ENCODE measurements at places on chromosomes 12 and 14. TPM values are rescaled to one million over a fixed set of nuclear protein-coding genes. Genes with fewer than 3 reads are reported as not detected.
A peak's percentile ranks its signal among the peaks of the same experiment; 100 is the strongest.

KLHL33 gene
- total RNA-seq = 0.16 TPM

SCNN1A gene
- 565 TPM for total RNA-seq

DBX2 gene
- total RNA-seq = 0.14 TPM

AGAP2 gene
- total RNA-seq = 2.2 TPM

TSPAN8 gene
- total RNA-seq = 217 TPM

P3H3 gene
- total RNA-seq = 13.0 TPM

NOS1 gene
- 0.79 TPM for total RNA-seq

POTEG gene
- total RNA-seq = not detected

- no peak for DNase-seq
- H3K4me3 ChIP-seq = no peak overlapping the region
- no peaks in the 10 kb centered on the region for H3K27me3 ChIP-seq
- H3K27ac ChIP-seq = no peak overlapping the region
- H3K4me1 ChIP-seq = no peaks in the 10 kb centered on the region
Observed at GRCh38 chr12:118164798-118165486, 29.0 kb downstream of the PEBP1 start.

DNA sequence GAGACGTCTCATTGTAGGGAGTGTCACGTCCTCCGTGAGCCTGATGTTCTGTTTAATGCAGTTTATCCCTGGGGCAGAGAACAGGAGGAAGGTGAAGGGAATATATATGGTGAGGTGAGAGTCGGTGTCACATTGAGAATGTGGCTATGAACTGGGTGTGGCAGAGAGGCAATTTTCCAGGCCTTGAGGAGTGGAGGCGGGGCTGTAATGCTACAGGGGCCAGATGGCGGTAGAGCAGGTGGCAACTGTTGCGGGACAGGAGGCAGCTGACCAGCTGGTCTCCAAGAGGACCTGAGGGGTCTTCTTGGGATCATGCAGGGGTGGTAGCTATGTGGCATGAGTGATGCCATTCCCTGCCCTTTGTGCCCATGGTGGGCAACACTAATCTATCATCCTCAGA, 59.6 kb downstream of the CACNA1C start:
- no peaks in the 10 kb centered on the region for H3K36me3 ChIP-seq
- H3K27me3 ChIP-seq = no peaks in the 10 kb centered on the region
- DNase-seq = peak; percentile 38
- no peaks in the 10 kb centered on the region for H3K4me1 ChIP-seq
- no peak overlapping the region for H3K4me3 ChIP-seq

- no peaks in the 10 kb centered on the region for H3K27me3 ChIP-seq
- no peaks in the 10 kb centered on the region for H3K36me3 ChIP-seq
- no peak overlapping the region for H3K4me3 ChIP-seq
- H3K4me1 ChIP-seq = peaks cover 45% of the 10 kb centered on the region
- DNase-seq = no peak
- H3K27ac ChIP-seq = peak overlapping the region; percentile 63
Observed at GRCh38 chr14:52919971-52920370, 30.9 kb downstream of the FERMT2 start.

DNA sequence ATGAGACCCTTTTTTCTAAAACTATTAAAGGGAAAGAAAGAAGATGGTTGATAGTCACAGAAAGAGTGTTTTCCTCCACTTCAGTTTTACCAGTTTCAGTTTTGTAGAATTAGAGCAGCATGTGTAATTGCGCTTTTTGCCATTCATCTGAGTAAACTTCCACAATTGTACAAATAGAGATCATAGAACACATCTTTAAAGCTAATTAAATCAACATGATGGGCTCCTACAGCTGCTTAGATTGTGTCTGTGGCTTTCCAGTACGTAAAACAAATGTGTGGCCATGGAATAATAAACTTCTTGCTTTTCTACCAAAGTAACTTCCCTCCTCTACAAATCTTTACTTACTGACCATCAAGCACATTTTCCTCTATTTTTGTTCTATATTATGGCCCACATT, 84.2 kb upstream of the LRIG3 start:
- no peaks in the 10 kb centered on the region for H3K27me3 ChIP-seq
- no peak overlapping the region for H3K27ac ChIP-seq
- no peaks in the 10 kb centered on the region for H3K4me1 ChIP-seq
- no peak overlapping the region for H3K4me3 ChIP-seq

DNA sequence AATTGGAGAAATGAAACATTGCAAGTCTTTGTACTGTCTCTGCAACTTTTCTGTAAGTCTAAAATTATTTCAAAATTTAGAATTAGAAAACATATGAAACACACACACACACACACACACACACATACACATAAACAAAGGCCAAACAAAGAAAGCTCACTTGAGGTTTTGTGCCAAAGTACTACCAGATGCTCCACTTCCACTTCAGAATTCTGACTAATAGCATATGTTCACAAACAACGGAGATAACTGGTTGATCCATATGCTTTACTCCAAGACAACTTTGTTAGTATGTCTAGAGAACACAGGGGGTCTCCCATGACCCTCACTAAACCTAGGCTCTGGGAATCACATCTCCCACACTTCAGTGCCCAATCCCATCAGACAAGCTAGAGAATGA, 133.8 kb upstream of the CLEC14A start:
- no peaks in the 10 kb centered on the region for H3K27me3 ChIP-seq
- H3K4me1 ChIP-seq = no peaks in the 10 kb centered on the region
- H3K4me3 ChIP-seq = no peak overlapping the region
- no peak for DNase-seq

GRCh38 chr12:63457428-63457827, 210.9 kb downstream of the DPY19L2 start:
- no peak overlapping the region for H3K4me3 ChIP-seq
- DNase-seq = no peak
- H3K27me3 ChIP-seq = no peaks in the 10 kb centered on the region
- no peak overlapping the region for H3K27ac ChIP-seq
- no peaks in the 10 kb centered on the region for H3K36me3 ChIP-seq

DNA sequence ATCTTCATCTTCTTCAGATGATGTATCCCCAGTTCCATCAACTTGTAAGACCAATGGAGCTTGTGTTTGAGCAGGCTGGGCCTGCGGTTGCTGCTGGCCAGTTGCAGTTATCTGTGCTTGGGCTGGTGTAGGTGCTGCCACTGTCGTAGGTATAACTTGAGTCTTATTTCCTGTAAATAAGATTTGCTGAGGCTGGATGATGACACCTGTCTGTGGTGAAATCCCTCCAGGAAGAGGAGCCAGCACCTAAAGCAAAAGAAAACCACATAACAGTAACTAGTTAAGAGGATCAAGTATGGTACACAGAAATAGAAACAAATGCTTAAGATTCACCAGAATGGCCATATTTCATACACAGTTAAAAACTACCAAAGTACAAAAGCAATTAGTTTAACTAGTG, 28.2 kb downstream of the GTF2A1 start:
- DNase-seq = no peak
- H3K4me3 ChIP-seq = no peak overlapping the region
- no peaks in the 10 kb centered on the region for H3K36me3 ChIP-seq
- no peaks in the 10 kb centered on the region for H3K4me1 ChIP-seq
- no peak overlapping the region for H3K27ac ChIP-seq

DNA sequence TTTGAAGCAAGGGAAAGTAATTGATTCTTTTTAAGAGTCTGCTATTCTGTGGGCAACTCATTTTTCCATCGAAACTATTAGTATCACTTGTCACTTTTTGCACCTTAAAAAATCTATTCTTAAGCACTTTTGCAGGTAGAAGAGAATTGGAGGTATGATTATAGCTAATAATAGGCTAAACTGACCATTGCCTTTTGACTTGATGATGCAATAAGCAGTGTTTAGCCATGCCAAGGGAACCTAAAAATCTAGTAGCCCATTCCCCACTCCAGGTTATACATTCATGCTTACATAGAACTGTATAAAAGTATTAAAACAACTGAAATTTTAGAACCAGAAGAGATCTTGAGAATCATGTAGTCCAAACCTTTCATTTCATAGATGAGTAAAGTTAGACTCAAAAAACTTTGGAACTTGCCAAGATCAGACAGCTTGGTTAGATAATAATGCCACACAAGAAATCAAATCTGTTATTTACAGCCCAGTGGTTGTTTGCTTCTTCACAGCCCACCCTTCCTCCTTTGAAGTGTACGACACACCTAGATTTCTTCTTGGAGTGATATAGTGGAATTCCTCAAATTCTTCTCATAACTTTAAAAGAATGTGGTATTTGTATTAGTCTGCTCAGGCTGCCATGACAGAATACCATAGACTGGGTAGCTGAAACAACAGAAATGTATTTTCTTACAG, 21.7 kb upstream of the GARIN2 start:
- no peaks in the 10 kb centered on the region for H3K4me1 ChIP-seq
- H3K36me3 ChIP-seq = no peaks in the 10 kb centered on the region
- DNase-seq = no peak
- H3K4me3 ChIP-seq = no peak overlapping the region
- no peak overlapping the region for H3K27ac ChIP-seq

DNA sequence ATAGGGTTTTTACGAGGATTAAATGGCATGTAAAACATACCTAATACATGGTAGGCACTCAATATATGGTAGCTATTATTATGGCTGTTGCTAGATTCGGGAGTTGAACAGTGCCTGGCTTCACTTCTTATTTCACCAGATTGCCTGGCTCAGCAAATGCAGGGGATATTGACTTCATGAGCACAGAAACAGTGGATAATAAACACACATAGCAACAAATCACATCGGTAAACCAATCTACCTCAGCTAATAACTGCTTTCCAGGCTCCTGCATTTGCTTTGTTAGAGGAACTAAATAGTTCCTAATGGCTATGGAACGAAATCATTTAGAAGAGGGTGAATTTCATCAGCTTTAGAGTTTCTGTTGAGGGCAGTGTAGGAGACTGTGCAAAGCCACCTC, 105.2 kb upstream of the TMCC3 start:
- no peak overlapping the region for H3K4me3 ChIP-seq
- no peaks in the 10 kb centered on the region for H3K36me3 ChIP-seq
- H3K27ac ChIP-seq = no peak overlapping the region
- no peaks in the 10 kb centered on the region for H3K4me1 ChIP-seq
